Right atrium auricular region (tissue), 2 donors: ENCODE measurements at places on chromosomes 3 and 15. TPM values are rescaled to one million over a fixed set of nuclear protein-coding genes. Genes with fewer than 3 reads are reported as not detected.

DNA sequence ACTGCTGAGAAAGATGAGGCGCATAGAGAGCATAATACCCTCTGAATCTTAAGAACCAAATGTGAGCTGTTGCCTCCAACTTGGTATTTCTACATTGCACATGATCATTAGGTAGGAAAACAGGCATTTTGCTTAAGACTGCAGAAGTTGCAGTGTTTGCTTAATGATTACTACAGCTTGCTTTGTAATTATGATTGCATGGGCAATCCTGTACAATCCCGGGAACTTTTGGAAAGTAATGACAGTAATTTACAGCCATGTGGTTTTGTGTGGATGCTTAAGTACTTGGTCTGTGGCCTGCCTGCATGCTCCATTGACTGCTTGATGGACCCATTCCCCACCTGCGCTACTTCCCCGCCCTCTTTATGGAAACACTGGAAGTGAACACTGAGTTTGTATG is 301.1 kb downstream of the DIPK2A start:
- no peak overlapping the region for H3K4me3 ChIP-seq

DNA sequence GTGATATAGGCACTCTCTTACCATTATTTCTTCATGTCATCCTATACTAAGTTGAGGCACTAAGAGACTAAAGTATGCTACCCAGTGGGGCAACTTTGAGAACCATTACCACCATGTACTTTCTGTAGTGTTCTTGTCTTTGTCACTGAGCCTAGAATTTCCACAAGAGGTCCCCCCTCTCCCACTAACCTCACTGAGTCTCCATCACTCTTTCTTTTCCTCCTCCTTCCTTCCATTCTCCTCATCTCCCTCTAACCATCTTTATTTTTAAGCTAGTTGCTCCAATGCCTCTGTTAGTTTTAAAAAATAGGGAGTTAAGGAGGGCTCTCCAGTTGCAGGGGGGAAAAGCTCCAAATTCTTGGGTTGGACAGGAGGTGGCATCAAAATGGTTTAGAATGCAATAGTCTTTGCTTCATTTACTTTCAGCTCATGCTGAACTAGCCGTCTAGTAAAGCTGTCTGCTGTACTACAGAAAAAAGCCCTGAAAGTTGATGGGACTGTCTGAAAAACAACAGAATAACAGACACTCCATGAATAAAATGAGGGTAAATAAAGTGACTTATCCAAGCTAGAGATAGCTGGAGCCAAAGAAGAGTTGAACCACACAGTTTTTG is 85.1 kb upstream of the MYRIP start:
- H3K4me1 ChIP-seq = no peaks in the 10 kb centered on the region
- DNase-seq = no peak
- H3K36me3 ChIP-seq = no peaks in the 10 kb centered on the region
- H3K27me3 ChIP-seq = no peaks in the 10 kb centered on the region
- no peak overlapping the region for H3K4me3 ChIP-seq
- no peak overlapping the region for H3K27ac ChIP-seq

GRCh38 chr3:19348941-19349564 is 200.7 kb downstream of the KCNH8 start:
- no peaks in the 10 kb centered on the region for H3K4me1 ChIP-seq
- H3K36me3 ChIP-seq = no peaks in the 10 kb centered on the region
- no peak for DNase-seq
- H3K27me3 ChIP-seq = no peaks in the 10 kb centered on the region
- no peak overlapping the region for H3K27ac ChIP-seq
- no peak overlapping the region for H3K4me3 ChIP-seq

GRCh38 chr3:162704238-162704637 is 1207.6 kb downstream of the OTOL1 start:
- no peaks in the 10 kb centered on the region for H3K4me1 ChIP-seq
- no peak overlapping the region for H3K27ac ChIP-seq

GRCh38 chr3:51501833-51502561 is 2.2 kb upstream of the DCAF1 start:
- no peak overlapping the region for H3K27ac ChIP-seq
- H3K36me3 ChIP-seq = no peaks in the 10 kb centered on the region
- peak; percentile 79 for DNase-seq
- no peak overlapping the region for H3K4me3 ChIP-seq

DNA sequence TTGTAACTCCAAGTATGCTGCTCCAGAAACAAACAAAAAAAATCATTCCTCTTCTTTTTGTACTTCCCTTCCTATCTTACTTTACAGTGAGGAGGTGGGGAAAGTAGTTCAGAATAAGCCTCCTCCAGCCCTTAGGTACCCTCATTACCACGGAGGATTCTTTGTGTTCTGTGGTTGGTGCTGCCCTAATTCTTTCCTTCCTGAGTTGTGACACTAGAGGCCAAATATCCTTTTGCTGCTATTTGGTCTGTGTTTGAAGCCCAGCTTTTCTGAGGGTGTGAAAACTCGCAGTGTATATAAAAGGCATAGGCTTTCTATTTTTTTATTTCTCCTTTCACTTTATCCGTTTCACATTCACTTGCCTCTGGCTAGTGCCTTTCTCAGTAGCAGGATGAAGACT is 98.2 kb downstream of the HHLA2 start:
- H3K4me1 ChIP-seq = no peaks in the 10 kb centered on the region
- no peak overlapping the region for H3K4me3 ChIP-seq
- no peak overlapping the region for H3K27ac ChIP-seq

The GOLGA6B gene
- total RNA-seq = not detected

The SERINC4 gene
- not detected for total RNA-seq

GRCh38 chr3:29240248-29240647 is 40.6 kb upstream of the RBMS3 start:
- DNase-seq = no peak
- no peaks in the 10 kb centered on the region for H3K36me3 ChIP-seq
- no peaks in the 10 kb centered on the region for H3K27me3 ChIP-seq
- H3K4me3 ChIP-seq = no peak overlapping the region
- no peaks in the 10 kb centered on the region for H3K4me1 ChIP-seq
- no peak overlapping the region for H3K27ac ChIP-seq
